ENCODE measurements at places on chromosomes 5 and 9.

GRCh38 chr5:176529741-176530141, 7.5 kb downstream of the RNF44 start:
- DNase-seq, result no peak

GRCh38 chr5:168227973-168228615, 63.4 kb upstream of the WWC1 start:
- peak; percentile 48 for DNase-seq

- no peak for DNase-seq
Measured at GRCh38 chr9:78939311-78940065, 632.3 kb upstream of the TLE4 start.

DNA sequence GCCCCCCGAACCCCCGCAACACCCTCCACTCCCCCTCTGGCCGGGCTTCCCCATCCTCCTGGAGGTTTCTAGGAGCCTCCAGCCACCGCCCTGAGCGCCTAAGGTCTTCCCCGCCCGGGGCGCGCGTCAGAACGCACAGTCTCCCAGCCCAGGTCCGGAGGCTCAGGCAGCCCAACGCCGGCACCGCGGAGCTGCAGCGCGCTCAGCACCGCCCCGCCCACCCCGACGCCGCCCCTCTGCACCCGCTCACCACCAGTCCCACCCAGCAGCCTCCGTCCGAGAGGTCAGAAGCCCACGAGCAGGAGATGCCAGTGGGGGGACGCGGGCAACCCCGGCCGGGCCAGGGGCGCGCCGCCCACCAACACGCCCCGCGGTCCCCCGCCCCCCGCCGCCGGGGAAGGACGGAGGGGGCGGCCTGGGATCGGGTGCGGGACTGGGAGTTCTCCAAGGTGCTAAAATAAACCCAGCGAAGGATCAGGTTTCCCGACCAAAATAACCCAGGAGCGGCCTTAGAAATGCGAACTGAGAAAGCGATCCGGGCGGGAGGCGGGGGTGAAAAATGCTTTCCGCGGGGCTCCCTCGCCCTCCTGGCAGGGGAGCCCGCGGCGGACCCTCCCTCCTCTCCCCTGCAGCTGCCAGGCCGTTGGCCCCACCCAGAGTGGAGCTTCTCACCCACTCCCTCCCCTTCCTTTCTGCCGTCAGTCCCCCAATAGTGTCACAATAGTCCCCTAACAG, 6.5 kb upstream of the FAM78A start:
- no peak for DNase-seq

- DNase-seq, result peak; percentile 6
Measured at GRCh38 chr5:86679529-86679928, 61.8 kb downstream of the COX7C start.

- DNase-seq, result peak; percentile 36
Measured at GRCh38 chr9:86614871-86615849, 260.9 kb upstream of the TUT7 start.

- DNase-seq, result no peak
Measured at GRCh38 chr9:130150779-130151382, 21.3 kb upstream of the NCS1 start.

DNA sequence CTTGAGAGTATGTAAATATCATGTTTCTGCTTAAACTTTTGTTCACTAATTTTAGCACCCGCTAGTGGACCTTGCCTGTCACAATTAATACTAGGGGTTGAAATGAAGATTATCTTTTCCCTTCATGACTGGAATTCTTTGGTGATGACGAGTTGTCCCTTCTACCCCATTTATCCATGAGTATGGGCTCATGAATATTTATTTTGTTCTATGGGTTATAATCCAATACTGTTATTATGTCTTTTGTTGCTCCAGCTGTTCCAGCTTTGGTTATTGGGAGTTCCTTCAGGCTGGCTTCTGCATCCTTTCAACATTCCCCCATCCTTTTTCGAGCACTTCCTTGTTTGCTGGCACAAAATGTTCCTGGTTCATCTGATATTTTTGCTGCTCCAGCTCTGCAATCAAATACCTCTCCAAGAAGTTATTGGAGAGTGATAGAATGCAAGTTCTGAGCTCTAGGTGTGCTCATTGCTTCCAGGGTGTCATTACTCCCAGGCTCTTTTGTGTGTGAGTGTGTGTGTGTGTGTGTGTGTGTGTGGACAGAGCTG, 19.7 kb upstream of the ARHGEF28 start:
- no peak for DNase-seq

DNA sequence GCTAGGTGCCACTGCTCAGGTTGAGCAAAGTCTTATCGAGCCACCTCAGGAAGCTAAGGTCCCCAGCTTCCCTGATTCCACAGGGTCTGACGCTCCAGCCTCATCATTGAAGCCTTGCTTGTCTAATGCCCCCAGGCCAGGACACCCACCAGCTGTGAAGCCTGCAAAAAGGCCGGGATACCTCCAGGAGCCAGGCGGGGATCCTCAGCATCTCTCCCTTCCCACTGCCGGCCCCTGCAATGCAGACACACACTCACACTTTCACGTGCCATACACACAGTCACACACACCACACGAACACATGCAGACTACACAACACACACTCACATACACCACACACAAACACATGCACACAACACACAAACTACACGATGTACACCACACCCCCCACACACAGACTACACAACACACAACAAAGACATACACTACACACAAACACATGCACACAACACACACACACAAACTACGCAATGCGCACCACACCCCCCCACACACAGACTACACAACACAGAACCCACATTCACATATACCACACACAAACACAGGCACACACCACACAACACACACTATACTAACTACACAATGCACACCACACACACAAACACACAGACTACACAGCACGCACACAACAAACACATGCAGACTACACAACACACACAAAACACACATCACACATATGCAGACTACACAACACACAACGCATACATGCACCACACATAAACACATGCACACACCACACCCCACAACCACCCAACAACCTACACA, 17.8 kb upstream of the S1PR3 start:
- DNase-seq, result no peak

- no peak for DNase-seq
Measured at GRCh38 chr5:93249651-93250289, 331.2 kb downstream of the NR2F1-AS1 start.

GRCh38 chr5:143586781-143587362, 183.4 kb upstream of the NR3C1 start:
- DNase-seq, result no peak

- DNase-seq, result peak; percentile 95
Measured at GRCh38 chr5:151758430-151759241, at the start of gene ATOX1. TSS of gene ATOX1 (minus strand) at chr5:151758631. CDS start at chr5:151758551, 80 bp downstream.

GRCh38 chr5:163534492-163535094, 29.2 kb downstream of the MAT2B start:
- no peak for DNase-seq

DNA sequence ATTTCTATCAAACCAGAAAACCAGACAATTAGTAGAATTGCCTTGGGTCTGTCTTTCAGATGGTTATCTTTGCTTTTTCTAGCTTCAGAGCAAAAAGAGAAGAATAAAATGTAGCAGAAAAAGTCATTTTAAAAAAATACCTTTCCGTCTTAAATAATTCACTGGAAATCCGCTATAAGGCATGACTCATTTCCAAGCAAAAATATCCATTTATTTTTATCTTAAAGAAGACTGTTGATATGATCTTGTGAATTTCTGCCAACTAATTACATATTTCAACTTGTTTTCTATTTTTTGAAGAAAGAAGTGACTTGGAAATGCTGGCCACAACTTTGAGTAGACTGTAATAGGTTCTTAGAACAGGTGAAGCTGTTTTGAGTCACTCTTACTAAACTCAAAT, 83.7 kb downstream of the VCAN start:
- no peak for DNase-seq
